Natural killer cell (primary cell): ENCODE measurements at places on chromosomes 16 and 17.

DNA sequence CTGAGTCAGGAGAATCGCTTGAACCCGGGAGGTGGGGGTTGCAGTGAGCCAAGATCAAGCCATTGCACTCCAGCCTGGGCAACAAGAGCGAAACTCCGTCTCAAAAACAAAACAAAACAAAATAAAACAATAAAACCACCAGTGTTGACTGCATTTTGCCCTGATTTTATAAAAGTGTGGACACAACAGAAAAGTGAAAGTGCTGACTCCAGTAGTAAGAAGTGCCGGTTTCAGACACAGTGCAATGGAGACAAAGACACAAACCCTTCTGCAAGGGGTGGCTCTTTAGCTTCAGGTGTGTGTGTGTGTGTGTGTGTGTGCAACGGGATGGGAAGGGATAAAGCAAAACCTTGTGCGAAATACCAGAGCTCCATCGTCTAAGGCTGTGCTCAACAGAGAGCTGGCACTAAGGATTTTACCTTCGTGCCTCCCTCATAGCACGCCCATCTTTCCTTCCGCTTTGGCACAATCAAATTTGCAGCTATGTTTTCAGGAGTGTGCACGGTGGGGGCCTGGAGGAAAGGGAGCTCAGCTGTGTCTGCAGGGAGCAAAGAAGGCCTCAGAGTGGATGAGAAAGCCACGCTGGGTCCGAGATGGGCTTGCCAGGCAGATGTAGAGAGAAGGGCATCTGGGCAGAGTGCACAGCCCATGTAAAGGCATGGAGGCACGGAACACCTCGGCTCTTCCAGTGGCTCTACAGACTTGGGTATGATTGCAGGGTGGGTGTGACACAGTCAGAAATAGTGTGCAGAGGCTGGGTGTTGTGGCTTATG, 15.5 kb downstream of the MXRA7 start:
- peaks cover 15% of the 10 kb centered on the region for H3K4me1 ChIP-seq
- DNase-seq = no peak
- H3K36me3 ChIP-seq = no peaks in the 10 kb centered on the region
- H3K27ac ChIP-seq = no peak overlapping the region

DNA sequence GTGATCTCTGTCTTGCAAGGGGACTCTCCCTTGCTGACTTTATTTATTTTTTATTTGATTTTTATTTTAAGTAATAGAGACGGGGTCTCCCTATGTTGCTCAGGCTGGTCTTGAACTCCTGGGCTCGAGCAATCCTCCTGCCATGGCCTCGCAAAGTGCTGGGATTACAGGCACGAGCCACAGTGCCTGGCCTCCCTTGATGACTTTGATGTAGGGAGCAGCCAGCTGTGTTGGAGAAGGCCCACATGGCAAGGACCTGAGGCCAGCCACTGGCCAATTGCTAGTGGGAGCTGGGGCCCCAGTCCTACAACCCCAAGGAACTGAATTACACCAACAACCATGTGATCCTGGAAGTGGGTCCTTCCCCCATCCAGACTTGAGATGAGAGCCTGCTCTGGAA, 81.8 kb downstream of the CNGB1 start:
- peaks cover 46% of the 10 kb centered on the region for H3K4me1 ChIP-seq
- no peak for DNase-seq
- H3K36me3 ChIP-seq = no peaks in the 10 kb centered on the region
- H3K27ac ChIP-seq = peak overlapping the region; percentile 66
- peaks cover 2% of the 10 kb centered on the region for H3K27me3 ChIP-seq
- no peak overlapping the region for H3K4me3 ChIP-seq

GRCh38 chr17:81516439-81516838, 3.8 kb upstream of the ACTG1 start:
- no peak overlapping the region for H3K4me3 ChIP-seq
- peak overlapping the region; percentile 67 for H3K27ac ChIP-seq
- DNase-seq = no peak
- H3K4me1 ChIP-seq = peaks cover 63% of the 10 kb centered on the region
- H3K27me3 ChIP-seq = no peaks in the 10 kb centered on the region

GRCh38 chr17:7443499-7444485, 1.1 kb upstream of the CHRNB1 start:
- H3K4me1 ChIP-seq = peaks cover 38% of the 10 kb centered on the region
- H3K27ac ChIP-seq = no peak overlapping the region
- no peaks in the 10 kb centered on the region for H3K36me3 ChIP-seq
- H3K4me3 ChIP-seq = no peak overlapping the region
- DNase-seq = no peak
- H3K27me3 ChIP-seq = peaks cover 58% of the 10 kb centered on the region

- no peak for DNase-seq
- no peak overlapping the region for H3K27ac ChIP-seq
Observed at GRCh38 chr17:6079155-6079888, 9.1 kb downstream of the WSCD1 start.

DNA sequence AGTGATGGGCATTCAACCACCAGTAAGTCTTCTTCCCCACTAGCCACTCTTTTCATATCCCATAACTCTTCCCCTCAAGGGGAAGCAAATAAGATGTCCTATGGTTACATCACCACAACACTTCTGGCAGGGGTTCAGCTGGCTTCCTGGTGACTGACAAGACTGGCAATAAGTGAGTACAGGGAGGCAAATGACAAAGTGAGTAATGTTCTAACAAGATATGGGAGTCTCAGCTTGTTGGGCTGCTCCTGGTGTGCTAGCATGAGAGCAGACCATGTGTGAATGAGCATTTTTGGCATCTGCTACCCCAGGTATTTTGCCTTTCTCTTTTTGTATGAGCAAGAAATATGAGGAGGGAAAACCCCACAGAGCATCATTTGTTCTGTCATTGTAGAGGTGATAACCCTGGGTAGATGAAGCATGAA, 9.9 kb downstream of the TMIGD1 start:
- no peak for DNase-seq
- peak overlapping the region; percentile 20 for H3K27ac ChIP-seq
- H3K27me3 ChIP-seq = no peaks in the 10 kb centered on the region
- no peak overlapping the region for H3K4me3 ChIP-seq
- H3K4me1 ChIP-seq = peaks cover 10% of the 10 kb centered on the region

GRCh38 chr17:56359518-56359917, 206.2 kb downstream of the ANKFN1 start:
- no peaks in the 10 kb centered on the region for H3K27me3 ChIP-seq
- H3K36me3 ChIP-seq = no peaks in the 10 kb centered on the region
- H3K4me1 ChIP-seq = no peaks in the 10 kb centered on the region
- H3K27ac ChIP-seq = no peak overlapping the region
